ENCODE measurements at places on chromosomes 12 and 14.

DNA sequence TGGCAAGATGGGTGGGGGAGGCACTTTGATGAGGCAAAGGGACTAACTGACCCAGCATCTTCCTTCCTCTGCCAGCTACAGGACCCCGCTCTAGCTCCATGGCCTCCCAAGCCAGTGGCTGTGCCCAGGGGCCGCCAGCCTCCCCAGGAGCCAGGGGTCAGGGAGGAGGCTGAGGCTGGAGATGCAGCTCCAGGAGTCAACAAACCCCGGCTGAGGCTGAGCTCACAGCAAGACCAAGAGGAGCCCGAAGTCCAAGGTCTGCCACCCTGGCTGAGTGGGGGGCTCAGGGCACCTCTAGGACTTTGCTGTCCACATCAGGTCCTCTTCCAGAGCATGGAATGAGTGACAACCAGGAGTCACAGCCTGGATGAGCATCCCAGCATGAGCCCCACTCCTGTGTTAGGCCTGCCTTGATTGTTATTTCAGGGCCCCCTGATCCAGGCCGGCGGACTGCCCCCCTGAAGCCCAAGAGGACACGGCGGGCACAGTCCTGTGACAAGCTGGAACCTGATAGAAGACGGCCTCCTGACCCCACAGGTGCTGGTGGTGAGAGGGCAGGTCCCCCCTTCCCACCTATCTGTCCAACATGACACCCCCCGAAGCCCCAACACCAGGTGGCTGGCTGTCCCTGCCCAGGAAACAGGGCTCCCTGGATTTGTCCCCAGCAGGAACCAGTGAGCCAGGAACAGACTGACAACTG lies 2.5 kb upstream of the CPNE6 start:
- no peak for DNase-seq

- DNase-seq: no peak
Observed at GRCh38 chr14:54857830-54858269, 44.8 kb downstream of the GCH1 start.

DNA sequence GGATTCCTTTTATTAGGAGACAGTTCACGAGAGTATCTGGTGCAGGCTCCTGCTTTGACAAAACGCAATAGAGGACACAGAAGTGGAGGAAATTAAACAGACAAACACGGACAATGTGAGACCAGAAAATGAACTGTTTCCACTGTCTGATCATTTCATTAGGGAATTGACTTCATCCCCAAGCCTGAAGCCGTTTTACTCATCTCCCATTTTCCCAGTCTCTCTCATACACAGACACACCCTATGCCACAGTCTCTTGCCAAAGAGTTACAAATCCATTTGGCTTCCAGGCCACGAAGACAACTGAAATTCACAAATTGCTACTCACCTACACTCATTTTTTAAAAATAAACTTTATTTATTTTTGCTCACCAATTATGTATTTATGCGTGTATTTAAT lies 1087.8 kb upstream of the TMEM132C start:
- no peak for DNase-seq

GRCh38 chr12:64923536-64923935 lies 99.1 kb downstream of the TBC1D30 start:
- DNase-seq: no peak

GRCh38 chr14:69654116-69654515 lies 42.7 kb downstream of the SUSD6 start:
- no peak for DNase-seq

- DNase-seq: no peak
Observed at GRCh38 chr12:65836419-65837197, 12.3 kb downstream of the HMGA2 start.

- peak; percentile 63 for DNase-seq
Observed at GRCh38 chr12:131137836-131138637, 184.3 kb downstream of the ADGRD1 start.

- no peak for DNase-seq
Observed at GRCh38 chr14:36105401-36105800, 71.1 kb downstream of the PTCSC3 start.

GRCh38 chr12:66684222-66684621 lies 5.3 kb upstream of the GRIP1 start:
- DNase-seq: no peak

DNA sequence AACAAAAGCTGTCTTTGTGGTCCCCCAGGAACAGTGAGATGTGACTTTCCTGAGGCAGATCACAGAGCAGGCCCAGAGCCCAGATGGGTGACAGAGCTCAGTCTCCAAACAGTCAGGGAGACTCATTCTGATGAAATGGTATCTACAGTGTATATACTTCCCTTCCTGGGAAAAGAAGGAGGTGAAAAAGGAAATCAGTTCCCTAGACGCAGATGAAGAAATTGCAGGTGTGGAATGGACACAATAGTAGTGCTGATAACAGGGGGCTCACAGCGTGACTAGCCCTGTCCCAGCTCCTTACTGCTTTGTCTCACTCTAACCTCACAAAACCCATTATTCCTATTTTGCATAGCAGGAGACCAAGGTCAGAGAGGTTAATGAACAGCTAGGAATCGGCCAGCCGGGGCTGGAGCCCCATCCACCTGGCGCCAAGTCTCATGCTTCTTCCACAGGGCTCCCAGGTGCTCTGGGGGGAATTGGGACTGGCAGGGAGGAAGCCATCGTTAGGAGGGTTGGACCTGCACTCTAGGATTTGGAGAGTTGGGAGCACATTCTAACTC lies 11.9 kb downstream of the KCNH3 start:
- DNase-seq: no peak

DNA sequence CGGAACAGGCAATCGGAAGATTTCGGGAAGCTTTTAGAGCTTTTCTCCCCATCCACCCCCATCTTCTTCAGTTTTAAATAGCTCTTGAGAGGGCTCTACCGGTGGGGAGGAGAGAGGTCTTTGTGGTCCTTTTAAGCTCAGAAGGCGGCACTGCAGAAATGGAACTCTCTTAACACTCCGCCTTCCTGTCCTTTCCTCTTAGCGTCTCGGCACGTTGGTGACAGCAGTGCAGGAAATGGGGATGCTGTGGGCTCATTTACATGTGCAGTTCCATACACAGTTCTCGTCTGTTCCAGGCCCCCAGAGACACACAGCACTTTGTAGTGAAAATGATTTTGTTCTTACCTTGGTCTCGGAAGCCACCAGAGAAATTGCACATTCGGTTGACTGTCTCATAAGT lies 50.4 kb upstream of the RIN3 start:
- DNase-seq: no peak

DNA sequence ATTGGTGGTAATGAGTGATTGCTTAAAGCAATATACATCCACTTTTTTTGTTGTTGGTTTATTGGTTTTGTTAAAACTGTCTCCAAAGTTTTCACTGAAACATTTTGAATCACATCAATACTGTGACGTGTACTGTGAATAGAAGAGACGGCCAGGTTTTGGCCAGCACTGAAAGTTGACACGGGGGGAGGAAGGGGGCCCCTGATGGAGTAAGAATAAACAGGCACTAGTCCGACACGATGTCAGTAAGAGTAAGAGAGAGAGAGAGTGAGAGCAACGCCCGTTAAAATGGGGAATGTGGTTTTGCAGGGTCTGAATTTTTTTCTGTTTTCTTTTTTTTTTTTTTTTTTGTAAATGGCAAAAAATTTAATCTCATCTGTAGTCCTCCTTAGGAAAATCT lies 14.7 kb downstream of the PEBP1 start:
- DNase-seq: no peak

GRCh38 chr12:102946042-102946441 lies 11.4 kb upstream of the ASCL1 start:
- DNase-seq: no peak

DNA sequence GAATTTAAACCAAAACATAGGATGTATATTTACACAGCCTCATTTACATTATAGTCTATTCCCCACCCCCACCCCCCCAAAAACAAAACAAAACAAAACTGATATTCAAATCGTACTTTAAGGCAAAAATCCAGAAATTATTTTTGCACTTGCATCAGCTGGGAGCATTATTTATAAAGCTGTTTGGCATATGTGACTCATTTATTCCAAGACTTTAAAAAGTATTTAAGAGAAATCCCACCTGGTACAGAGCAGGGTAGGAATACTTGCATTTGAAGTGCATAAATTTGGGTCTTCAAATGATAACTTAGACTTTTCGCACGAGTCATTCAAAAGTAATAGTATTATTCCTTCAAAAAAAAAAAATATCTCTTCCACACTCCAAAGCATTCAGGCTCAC lies 1.1 kb downstream of the KLHL28 start:
- DNase-seq: no peak

DNA sequence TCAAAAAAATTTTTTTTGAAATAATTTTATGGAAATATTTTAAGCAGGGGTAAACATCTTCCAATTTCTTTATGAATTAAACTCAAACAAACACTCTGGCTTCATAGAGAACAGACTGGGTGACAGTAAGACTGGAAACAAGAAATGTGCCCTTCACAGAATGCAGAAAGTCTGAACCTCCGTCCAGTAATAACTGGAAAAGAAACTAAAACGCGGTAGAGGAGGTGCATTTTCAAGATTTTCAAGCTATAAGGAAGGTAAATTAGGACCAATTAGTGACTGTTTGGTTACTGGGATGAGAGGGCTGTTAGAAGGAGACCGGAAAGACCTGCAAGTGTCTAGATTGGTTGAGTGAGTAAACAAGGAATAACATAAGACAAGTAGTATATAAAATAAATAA lies 245.7 kb downstream of the CEP128 start:
- no peak for DNase-seq

DNA sequence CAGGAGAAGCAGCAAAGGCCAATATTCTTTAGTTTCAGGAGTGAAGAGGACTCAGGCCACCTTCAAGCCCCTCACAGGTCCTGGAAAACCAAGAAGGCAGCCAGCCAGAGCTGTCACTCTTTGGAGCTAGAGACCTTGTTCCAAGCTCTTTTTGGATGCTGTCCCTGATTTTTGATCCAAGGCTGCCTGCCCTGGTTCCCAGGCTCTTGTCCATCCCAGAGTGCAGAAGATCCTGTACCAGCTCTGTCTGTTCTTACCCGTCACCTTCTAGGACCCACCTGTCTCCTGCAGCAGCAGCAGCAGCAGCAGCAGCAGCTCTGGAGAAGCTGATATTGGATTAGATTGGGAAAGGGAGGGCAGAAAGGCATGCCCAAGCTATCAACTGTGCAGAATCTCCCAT lies 157.1 kb upstream of the NEDD1 start:
- no peak for DNase-seq

DNA sequence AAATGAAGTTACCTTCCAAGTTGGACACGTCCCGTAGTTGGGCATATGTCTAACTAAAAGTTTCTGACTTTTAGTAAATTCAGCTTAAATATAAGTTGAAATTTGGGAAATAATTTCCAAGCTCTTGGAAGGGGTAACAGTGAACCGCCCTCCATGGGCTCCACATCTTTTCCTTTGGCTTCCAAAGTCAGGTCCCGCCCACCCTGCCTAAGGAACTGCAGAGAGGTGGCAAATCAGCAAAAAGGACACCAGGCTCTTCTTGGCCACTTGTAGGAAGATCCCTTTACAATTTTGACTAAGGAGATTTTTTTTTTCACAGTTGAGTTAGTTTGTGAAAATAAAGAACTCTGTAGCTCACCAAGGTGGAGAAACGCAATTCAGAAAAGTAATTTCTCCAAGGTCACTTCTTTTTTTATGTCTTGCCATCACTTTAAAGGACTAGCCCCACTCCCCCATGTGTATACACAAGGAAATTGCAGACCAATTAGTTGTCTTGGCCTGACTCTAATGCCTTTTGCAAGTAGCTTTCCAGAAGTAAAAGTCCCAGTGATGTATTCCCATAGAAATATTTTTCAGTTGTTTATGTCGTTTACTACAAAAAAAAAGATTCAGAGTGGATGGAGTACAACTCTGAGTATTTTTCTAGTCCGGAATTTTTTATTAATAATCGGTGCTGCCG lies 181.2 kb downstream of the PELI2 start:
- DNase-seq: no peak

DNA sequence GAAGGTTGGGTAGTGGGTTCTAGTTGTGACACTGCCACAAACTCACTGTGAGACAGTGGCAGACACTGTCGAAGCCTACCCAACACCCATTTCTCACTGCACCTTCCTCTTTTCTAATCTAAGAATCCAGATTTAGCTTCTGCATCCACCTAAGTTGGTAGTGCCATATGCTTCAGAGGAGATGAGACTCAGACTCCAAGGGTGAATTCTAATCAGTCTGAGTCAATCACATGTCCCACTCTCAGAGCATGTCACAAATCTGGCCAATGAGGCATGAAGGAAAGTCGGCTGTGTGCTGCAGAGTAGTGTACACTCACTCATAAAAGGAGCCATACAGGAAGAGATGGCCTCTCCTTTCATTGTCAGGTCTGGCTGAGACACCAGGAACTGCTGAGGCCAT lies 102.1 kb upstream of the RAP1B start:
- no peak for DNase-seq

- no peak for DNase-seq
Observed at GRCh38 chr14:32352631-32353030, 23.5 kb downstream of the AKAP6 start.

DNA sequence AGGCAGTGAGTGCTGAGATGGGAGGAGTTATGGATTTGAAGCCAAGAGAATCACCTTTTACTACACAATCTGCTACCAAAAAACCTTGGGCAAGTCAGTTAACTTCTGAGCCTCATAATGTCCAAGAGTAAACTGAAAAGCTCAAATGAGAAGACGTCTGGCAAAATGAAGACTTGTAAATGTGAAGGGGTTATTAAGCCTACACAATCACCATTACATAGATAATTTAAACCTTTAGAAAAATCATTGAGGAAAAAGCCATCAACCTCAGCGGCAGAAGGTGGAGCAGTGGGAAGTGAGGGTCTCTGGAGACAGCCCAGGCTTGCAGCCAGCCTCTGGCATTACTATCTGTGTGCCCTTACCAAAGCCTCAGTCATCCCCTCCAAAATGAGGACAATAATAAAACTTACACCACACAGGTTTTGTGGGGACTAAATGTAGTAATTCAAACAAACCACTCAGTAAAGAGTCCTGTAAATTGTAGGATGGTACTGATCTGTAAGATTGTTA lies 50.5 kb upstream of the CCDC175 start:
- no peak for DNase-seq

DNA sequence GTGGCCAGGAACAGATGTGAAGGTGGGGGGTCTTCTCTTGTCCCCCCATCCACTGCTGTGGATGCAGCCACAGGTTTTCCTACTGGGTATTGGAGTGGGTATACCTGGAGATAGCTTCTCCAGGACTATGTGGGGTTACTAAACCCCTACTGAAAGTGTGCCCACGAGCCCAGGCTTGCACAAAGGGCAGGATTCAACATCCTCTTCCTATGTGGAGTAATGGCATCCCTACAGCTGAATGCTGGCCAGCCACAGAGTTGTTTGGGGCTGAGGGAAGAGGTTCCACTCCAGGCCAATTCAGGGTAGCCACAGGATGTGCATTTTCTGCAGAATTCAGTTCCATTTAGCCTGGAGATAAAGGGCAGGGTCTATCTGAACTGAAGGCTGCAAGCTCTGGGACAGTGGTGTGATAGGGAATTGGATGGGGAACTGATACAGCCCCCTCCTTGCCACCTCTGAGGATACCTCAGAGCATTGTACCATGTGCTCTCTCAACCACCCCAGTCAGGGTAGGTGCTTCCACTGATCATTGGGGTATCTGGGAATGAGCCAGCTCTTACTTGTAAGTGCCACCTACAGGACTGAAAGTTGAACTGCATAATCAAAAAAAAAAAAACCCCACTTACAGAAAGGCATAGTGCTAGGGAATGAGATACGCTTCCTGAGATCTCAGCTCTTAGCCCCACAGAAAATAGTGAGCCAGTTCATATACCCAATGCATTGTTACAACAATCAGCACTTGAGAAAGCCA lies 187.1 kb downstream of the KITLG start:
- DNase-seq: no peak

GRCh38 chr14:82345184-82345583 lies 811.5 kb upstream of the SEL1L start:
- no peak for DNase-seq

Measured in left renal pelvis (tissue), 4 donors.